ENCODE measurements at places on chromosomes 6 and 20.

- DNase-seq = peak; percentile 90
Observed at GRCh38 chr20:63246490-63247288, 7.6 kb downstream of the NKAIN4 start.

GRCh38 chr6:41901882-41902519, 6.8 kb upstream of the USP49 start:
- DNase-seq = peak; percentile 55

DNA sequence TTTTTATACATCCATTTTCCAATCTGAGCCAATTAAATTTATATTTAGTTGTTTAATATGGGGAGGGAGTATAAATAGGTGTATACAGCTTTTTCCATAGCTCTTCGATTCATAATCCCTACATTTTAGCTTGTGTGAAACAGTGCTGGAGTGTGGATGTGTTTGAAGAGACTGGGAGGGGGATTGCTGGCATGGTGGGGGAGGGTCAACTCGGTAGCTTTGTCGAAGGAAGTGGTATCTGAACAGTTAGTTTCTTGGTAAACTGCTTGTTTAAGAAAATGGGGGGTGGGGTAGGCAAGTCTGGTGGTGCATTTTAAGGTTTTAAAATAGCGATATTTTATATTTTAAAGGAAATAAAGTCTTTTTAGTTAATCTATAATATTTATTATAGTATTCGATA, 1.4 kb upstream of the LIN28B start:
- peak; percentile 61 for DNase-seq

DNA sequence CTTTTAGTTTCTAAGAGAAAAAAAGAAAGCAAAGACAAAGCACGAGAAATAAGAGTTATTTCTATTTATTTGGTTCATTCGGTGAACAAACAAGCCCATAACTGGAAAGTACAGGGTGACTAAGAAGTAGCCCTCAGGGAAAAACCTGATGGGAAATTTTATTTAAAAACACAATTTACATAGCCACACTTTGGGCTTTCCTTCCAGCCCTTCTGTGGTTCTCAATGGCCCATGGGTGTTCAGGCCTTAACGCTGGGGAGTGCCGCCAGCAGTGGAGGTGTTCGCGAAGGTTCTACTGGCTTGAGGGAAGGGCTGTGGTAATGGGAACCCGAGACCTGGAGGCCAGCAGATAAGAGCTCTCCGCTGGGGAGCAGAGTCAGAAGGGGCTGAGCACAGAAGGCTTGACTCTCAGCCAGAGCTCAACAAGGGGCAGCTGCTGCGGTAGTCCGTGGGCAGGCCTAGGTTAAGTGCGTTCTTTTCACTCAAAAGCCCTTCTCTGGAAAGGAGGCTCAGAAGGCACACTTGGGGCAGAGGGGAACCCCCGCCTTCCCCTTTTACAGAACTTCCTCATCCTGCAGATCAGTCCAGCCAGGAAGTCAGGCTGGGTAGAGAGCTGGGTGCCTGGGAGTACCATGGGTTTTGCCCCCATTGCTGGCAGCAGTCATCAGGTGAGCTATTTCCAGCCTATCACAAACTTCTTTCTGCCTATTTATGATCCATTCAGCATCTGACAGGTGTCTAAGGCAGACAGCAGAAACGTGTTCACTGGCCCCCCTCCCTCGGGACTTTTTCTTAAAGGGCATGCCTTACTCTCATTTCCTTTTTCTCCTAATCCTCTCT, 8.8 kb upstream of the CD83 start:
- DNase-seq = no peak

- no peak for DNase-seq
Observed at GRCh38 chr6:12342664-12343063, 52.5 kb downstream of the EDN1 start.

DNA sequence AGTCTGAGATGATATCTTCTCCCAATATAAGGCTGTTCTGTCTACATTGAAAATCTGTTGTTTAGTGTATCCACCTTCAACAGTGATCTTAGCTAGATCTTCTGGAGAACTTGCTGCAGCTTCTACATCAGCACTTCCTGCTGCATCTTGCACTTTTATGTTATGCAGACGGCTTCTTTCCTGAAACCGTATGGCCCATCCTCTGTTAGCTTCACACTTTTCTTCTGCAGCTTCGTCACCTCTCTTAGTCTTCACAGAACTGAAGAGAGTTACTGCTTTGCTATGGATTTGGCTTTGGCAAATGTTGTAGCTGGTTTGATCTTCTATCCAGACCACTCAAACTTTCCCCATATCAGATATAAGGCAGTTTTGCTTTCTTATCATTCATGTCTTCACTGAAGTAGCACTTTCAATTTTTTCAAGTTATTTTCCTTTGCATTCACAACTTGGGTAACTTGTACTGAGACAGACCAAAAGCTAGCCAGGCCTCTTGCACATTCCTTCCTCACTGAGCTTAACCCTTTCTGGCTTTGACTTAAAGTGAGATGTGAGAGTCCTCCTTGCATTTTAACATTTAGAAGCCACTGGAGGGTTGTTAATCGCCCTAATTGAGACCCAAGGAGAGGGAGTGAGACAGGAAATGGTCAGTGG, 110.1 kb downstream of the PREP start:
- DNase-seq = no peak

DNA sequence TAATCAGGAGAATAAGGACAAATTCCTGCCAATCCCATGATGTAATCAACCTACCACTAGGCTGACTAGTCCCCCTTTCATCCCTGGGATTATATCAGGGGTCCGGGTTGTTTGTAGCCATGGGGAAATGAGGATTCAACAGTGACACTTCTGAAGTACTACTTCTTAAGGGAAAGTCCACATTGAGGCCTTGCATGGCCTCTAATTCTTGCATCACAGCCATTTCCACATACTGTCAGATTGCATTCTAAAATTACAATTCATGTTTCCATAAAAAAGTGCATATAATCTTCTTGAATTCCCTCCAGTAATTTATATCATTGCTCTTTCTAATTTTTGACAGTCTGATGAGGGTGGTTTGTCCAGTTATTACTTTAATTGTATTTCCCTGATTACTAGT, 184.2 kb downstream of the PHF3 start:
- DNase-seq = no peak

DNA sequence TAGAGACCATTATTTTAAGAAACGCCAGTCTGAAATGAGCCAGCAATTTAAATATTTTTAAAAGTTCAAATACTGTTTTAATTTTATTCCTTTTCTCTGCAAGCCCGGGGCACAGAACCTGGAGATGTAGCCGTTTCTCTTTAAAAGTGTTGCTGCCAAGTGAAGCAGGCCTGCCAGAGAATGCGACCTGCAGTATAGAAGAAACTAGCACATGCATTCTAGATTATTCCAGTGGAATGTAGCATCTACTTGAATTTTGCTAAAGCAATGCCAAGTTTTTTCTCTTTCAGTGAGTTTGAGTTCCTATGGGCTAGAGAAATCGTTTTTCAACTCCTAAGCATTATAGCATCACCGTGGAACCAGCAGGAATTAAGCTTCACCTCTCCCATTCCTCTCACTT, 101.3 kb downstream of the QRSL1 start:
- DNase-seq = no peak
